Stimulated activated CD8-positive, alpha-beta memory T cell treated with anti-CD3 and anti-CD28 coated beads, Interleukin-7, amount 100 ng/mL, for 1 hour (primary cell): ENCODE measurements at places on chromosomes 3 and 15.

DNA sequence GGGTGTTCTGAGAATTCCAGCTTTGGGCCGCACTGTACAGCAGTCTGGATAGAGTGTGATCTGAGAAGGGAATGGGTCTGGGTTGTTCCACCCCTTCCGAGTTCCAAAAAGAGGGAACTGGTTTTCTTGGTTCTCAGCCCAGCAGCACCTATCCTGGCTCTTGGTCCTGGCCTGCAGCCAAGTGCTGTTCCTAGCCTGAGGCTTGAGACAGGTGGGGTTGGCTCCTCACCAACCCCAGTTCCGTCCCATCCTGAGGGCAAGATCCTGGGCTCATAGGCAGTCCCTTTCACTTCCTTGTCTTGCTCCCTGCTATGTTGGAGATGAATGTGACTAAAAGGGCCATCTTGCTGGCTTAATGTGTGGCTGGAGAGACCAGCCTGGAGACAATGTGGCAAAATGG is 15.2 kb downstream of the IVD start:
- DNase-seq = no peak

DNA sequence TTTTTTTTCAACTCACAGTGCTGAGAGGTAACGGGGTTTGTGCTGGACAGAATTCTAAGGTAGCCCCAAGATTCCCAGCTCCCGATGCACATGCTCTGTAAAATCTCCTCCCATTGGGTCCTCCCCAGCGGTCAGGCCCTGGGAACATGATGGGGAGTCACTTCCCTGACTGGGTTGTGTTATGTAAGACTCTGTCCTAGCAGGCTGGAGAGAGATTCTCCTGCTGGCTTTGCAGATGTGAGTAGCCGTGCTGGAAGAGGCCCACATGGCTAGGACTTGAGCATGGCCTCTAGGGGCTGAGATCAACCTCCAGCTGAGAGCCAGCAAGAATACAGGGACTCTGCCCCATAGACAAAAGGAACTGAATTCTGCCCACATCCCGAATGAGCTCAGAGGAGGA is 83.7 kb upstream of the OXTR start:
- DNase-seq = no peak

DNA sequence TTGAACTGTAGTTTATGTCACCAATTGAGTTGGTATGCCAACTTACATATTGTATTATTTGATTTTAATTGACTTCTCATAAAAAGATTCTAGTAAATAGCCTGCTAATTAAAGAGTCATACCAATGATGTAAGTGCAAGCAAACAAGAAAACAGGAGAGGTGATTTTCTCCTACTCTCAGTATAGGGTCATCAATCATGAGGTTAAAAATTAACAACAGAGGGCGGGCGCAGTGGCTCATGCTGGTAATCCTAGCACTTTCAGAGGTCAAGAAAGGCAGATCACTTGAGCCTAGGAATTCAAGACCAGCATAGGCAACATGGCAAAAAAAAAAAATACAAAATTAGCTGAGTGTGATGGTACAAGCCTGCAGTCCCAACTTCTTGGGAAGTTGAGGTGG is 108.7 kb downstream of the MYO9A start:
- no peak for DNase-seq

GRCh38 chr3:134929976-134930375 is 134.9 kb downstream of the EPHB1 start:
- DNase-seq = no peak

DNA sequence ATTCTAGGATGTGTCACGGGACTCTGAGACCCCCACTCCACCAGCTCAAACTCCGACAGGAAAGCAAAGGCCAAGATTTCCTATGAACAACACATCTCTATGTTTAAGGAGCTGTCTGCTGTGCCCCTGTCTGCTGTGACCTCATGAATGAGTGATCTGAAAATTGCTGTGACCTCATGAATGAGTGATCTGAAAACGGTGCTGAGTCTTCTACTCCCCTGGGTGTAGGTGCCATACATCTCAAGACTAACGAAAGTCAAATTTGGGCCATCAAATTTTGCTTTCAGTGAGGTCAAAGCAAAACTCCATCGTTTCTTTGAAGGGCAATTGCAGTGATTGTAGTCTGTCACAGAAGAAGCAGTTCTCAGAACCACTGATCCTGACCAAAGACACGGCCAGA is 24.4 kb downstream of the IL5RA start:
- DNase-seq = no peak

GRCh38 chr3:188472336-188472735 is 318.4 kb downstream of the LPP start:
- DNase-seq = no peak

DNA sequence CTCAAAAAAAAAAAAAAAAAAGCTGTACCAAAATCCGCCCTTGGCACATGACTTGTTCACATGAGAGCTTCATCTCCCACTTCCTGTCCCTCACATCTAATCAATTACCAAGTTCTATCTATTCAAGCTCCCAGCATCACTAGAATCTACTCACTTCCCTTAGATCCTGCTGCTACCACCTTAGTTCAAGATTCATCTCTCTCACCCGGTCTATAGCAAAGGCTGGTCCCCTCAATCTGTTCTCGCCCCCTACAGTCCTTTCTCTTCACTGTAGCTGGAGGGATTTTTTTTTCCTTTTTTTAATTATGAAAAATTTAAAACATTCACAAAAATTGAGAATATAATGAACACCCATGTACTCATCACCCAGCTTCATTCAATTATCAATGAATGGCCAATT is 16.7 kb upstream of the GPR160 start:
- no peak for DNase-seq

DNA sequence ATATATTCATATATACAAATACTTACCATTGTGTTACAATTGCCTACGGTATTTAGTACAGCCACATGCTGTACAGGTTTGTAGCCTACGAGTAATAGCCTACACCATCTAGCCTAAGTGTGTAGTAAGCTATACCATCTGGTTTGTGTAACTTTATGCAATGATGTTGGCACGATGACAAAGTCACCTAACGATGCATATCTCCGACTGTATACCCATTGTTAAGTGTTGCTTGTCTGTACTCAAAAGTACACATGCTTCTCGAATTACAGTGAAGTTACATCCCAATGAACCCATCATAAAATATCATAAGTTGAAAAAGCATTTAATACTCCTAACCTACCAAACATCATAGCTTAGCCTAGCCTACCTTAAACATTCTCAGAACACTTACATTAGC is 327.1 kb downstream of the KBTBD8 start:
- no peak for DNase-seq

DNA sequence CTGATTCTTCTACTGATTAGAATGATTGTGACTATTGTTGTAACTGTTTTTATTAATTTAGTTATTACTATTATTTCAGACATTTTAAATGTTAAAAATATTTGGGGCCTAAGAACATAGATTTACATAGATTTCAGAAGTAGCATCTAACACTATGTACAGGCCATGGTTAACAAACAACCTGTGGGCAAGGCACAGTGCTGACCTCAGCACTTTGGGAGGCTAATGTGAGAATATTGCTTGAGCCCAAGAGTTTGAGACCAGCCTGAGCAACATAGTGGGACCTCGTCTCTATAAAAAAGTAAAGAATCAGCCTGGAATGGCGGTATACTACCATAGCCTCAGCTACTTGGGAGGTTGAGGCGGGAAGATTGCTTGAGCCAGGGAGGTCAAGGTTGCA is 69.1 kb upstream of the CNTN4 start:
- DNase-seq = no peak

- no peak for DNase-seq
Measured at GRCh38 chr15:31016446-31016915, 25.1 kb upstream of the MTMR10 start.

- DNase-seq = no peak
Measured at GRCh38 chr15:34773917-34774316, 19.1 kb upstream of the GJD2 start.

GRCh38 chr3:108150200-108150599 is 59.4 kb upstream of the CD47 start:
- no peak for DNase-seq

GRCh38 chr15:96365781-96366525 is 35.5 kb downstream of the NR2F2 start:
- DNase-seq = no peak

DNA sequence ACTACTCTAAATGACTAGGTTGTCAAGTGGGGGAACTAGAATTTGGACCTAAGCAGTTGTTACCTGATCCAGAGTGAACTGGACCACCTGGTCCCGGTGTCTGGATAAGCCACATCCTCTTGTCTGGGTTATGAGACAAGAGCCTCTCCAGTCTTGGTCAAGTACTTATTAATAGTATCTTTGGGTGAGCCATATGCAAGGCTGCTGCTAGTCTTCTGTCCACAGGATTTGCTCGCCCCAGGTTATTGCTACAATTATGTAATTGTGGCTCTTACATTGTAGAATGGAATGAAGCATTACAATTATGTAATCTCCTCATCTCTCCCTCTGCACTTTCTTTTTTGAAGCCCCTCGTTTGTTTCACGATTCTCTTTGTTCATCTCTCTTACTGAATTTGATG is 24.0 kb upstream of the AGBL1 start:
- DNase-seq = no peak

GRCh38 chr3:123105201-123106189 is 38.7 kb downstream of the PDIA5 start:
- no peak for DNase-seq

DNA sequence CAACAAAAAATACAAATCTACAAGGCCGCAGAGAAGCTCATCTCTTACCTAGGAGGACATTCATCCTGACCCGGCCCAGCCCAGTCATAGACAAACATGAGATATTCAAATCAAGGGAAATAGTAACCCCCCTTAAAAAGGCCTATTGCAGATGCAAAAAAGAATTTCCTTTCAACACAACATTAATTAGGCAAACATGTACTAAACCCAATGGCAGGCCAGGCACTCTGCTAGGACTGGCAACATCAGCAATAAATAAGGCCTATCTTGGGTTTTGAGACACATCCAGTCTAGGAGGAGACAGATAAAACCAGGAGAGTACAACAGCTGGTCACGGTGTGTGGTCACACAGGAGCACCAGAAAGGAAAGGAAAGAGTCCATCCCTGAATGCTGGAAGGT is 61.4 kb downstream of the ADCY5 start:
- DNase-seq = no peak

GRCh38 chr3:36756269-36756668 is 8.1 kb downstream of the DCLK3 start:
- DNase-seq = no peak

DNA sequence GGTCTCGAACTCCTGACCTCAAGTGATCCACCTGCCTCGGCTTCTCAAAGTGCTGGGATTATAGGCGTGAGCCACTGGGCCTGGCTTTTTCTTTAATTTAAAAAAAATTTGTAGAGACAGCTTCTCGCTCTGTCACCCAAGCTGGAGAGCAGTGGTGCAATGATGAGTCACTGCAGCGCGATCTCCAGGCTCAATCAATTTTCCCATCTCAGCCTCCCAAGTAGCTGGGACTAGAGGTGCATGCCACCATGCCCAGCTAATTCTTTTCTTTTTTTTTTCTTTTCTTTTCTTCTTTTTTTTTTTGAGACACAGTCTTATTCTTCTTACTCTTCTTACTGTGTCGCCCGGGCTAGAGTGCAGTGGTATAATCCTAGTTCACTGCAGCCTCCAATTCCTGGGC is 19.8 kb downstream of the TUBGCP4 start:
- DNase-seq = no peak

DNA sequence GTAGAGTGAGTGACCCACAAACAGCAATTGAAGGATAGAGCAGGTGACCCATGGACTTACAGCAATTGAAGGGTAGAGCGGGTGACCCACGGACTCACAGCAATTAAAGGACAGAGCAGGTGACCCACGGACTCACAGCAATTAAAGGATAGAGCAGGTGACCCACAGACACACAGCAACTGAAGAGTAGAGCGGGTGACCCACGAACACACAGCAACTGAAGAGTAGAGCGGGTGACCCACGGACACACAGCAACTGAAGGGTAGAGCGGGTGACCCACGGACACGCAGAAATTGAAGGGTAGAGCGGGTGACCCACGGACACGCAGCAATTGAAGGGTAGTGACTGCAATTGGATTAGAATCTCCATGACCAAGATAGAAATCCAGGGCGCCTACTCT is 9.8 kb upstream of the TNK2 start:
- DNase-seq = no peak

DNA sequence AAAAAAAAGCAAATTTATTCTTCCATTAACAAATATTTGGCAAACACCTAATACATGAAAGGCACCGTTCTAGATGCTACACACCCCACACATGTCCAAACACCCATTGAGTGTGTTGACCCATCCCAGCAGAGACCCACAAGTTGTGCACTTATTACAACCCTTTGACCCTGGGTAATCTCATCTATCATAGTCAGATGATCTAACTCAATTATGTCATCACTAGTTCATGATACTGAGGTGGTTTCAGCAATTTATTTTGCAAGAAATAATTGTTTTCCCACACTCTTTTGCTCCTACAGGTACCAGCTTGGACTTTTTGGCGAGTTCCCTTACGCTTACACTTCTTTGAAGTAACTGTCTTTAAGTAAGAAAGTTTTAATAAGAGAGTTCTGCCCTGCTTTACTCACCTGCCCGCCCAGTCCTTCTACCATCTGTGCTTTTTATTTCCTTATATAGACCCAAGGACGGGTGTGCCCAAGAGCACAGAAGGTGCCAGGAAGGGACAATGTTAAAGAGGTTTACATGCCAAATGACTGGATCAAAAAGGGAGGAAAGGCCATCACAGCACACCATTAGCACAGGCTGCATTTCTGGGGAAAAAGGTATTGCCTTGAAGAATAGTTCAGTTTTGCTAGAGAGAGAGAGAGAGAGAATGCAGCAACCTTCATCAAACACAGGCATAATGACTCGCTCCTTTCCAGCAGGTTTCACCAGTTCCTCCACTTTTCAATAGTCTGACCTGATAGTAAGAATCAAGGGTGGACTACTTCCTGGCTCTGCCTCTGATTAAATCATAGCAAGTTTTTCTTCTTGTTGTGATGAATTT is 54.5 kb upstream of the ATP11B start:
- DNase-seq = no peak

DNA sequence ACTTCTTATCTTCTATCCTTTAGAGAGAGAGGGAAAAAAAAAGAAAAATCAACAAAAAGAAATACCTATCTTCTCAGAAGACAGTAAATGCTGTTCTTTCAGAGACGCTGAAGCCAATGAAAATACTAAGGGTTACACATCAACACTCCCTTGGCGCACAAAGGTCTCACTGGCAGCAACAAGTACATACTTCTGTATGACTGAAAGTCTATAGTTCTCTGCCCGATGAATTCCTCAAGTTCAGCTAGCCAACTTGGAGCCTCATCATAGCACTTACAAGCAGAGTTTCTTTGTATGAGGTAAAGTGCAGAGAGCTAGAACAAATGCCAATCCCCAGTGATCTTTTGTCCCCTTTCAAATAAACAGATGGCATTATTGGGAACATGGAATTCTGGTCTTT is 62.7 kb downstream of the CPNE4 start:
- DNase-seq = no peak

GRCh38 chr3:78529601-78530000 is 1238.2 kb downstream of the ROBO1 start:
- no peak for DNase-seq

GRCh38 chr3:12393894-12394293 is 90.4 kb upstream of the TSEN2 start:
- no peak for DNase-seq
